ENCODE measurements at places on chromosomes 3 and 15.
A peak's percentile ranks its signal among the peaks of the same experiment; 100 is the strongest.

DNA sequence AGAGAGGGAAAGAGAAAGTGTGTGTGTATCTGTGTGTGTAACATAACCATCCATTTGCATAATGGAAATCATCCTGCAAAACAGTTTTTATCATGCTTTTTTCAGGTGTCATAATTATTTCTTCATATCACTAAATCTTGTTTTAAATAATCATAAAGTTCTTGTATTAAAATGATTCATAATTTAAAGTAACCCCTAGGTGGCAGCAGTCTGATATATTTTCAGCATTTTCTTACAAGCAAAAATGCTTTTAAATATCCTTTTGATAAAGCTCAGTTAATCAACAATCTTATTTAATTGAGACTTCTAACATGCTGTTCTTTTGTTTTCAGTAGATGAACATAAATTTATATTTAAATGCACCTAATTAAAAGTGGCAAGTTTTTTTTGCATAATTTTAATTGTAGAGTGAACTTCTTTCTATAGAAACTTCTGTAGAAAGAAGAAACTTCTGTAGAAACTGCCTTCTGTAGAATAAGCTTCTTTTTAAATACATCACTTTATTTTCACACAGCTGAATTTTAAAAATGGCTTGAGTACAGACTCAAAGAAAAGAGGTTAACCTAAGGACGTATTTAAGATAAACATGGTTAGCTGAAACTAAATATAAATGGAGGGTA lies 72.5 kb downstream of the OPA1 start:
- DNase-seq: no peak

DNA sequence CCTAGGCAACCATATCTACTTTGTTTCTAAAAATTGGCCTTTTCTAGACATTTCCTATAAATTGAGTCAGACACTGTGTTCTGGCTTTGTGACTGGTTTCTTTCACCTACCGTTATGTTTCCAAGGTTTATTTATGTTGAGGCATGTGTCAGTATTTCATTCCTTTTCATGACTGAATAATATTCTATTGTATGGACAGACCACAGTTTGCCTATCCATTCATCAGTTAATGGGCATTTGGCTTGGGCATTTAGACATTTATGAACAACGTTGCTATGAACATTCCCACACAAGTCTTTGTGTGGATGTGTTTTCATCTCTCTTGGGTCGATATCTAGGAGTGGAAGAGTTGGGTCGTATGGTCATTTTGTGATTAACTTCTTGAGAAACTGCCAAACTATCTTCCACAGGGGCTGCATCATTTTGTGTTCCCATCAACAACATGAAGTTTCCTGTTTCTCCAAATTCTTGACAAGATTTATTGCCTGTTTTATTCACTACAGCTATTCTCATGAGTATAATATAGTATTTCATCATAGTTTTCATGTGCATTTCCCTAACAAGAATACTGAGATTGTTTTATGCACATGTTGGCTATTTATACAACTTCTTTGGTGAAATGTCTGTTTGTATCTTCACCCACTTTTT lies 3.5 kb upstream of the EFCC1 start:
- DNase-seq: no peak

GRCh38 chr15:67061811-67062368 lies 3.5 kb upstream of the SMAD3 start:
- DNase-seq: no peak

GRCh38 chr3:133992951-133993620 lies 36.6 kb downstream of the SLCO2A1 start:
- no peak for DNase-seq

- no peak for DNase-seq
Observed at GRCh38 chr3:132255041-132255745, 62.0 kb upstream of the ACP3 start.

DNA sequence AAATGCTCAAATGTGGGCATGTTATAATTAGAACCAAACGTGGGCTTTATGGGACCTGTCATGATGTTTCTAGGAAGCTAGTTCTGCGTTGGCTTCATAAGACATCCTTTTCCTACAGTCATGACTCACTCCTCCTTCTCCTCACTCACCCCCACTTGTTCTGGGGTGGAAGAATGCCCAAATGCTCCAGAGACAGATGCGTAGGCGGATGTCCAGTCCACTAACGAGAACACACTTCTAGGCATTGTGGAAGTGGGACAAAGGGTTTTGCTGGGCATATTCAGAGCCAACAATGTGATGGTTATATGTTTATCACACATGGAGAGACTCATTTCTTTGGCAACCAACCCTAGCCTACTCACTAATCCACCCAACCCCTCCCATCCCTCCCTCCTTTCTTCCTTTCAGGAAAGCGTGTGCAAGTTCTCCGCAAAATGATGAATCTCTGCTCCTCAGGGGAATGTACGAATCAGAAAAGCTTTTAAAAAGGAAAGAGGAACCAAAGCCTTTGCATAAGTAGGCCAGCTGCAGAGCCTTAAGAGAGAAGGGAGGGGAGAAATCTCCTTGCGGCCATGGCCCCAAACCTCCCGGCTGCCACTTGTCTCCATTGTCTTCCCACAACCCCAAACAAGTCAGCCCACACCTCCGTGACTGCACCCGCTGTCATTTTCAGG lies 123.0 kb upstream of the SPRED1 start:
- no peak for DNase-seq

GRCh38 chr3:175988401-175988800 lies 1129.3 kb downstream of the NAALADL2 start:
- no peak for DNase-seq

GRCh38 chr15:69090197-69090948 lies 70.1 kb upstream of the GLCE start:
- DNase-seq: no peak

DNA sequence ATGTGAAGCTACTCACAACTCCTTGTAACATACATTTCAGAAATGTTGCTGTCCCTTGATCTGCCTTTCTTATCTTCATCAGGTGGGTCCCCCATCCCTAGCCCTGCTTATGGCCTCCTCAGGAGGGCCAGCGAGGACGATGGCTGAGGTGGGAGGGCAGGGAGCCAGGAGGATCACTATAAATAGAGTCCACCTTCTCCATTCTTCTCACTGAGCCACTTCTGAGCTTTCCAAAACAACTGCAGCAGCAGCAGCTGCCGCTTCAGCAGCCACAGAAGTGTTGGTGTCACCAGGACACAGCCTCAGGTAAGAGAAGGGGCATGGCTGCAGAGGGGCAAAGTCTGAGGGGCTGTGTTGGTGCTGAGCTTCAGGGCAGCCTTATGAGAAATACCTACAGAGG lies 53.5 kb downstream of the ANAPC13 start:
- no peak for DNase-seq

DNA sequence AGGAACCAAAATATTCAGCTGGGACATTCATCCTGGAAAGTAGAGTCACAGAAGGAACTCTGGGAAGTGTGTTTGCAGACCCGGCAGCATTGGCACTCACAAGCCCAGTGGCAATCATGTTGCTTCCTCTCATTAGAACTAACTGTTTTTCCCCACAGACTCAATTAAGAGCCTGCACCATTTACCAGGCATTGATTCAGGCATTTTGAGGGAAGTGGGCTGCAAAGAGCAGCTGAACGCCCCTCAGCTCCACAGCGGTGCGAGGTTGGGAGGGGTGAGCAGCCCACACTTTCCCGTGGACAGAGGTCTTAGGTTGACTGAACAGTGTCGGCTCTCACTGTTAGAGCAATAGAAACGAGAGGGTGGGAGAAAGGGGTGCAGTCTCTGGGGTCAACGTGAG lies 143.8 kb downstream of the STT3B start:
- DNase-seq: no peak

GRCh38 chr3:178088963-178089362 lies 447.3 kb upstream of the KCNMB2 start:
- DNase-seq: no peak

GRCh38 chr15:101120473-101120872 lies 131.4 kb downstream of the CHSY1 start:
- no peak for DNase-seq

GRCh38 chr3:99579246-99579645 lies 59.1 kb upstream of the COL8A1 start:
- DNase-seq: no peak

DNA sequence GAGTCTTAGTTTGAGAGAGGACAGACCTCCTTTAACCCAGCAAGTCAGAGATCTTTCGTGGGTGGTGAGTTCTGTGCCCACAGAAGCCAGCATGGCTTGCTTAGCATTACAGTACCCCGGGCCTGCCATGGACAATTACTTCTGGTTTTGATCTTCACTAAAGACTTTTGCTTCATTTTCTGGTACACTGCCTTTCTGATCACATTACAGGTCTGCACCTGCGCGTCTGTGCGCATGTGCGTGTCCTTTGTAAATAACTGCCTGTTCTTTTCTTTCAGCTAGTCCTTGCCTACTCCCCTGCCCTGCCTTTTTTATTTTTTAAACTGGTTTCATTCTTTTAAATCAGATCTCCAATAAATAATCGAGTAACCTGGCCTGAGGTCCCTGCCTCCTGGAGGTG lies 57.1 kb upstream of the CMTM8 start:
- DNase-seq: no peak

DNA sequence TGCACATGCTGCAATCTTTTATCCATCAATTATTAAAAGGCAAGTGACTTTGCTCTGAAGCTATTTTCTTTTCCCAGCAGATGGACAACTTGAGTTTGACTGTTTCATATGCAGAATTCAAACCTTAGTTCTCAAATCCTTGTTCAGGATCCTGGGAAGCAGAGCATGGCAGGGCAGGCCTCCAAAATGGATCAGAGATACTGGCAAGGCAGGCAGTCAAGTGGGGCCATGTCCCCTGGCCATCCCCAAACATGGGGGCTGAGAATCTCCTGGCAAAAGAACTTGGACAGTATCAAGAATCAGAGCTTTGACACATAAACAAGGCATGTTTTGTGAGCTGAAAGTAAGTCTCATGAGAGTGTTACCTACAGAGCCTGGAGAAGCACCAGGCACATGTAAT lies 122.9 kb upstream of the CTNNB1 start:
- no peak for DNase-seq

GRCh38 chr15:68383161-68384074 lies 48.5 kb downstream of the ITGA11 start:
- peak; percentile 14 for DNase-seq

- DNase-seq: no peak
Observed at GRCh38 chr3:126888186-126888760, 94.6 kb upstream of the PLXNA1 start.

DNA sequence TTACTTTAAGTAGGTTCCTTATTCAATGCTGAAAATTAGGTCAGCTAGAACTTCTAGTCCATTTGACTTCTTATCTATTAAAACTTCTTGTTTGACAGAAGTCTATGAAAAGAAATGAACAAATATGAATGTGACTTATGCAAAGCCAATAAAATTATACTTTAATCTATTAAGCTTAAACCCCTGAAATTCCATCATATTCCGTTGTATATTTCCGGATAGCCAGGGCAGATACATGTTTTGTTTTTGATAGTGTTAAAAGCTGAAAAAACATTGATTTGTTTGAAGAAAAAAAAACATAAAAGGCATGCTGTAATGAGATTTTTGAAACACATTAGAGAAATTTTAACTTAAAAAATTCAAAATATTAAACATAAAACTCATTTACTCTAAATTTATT lies 667.2 kb upstream of the NAALADL2 start:
- DNase-seq: no peak

DNA sequence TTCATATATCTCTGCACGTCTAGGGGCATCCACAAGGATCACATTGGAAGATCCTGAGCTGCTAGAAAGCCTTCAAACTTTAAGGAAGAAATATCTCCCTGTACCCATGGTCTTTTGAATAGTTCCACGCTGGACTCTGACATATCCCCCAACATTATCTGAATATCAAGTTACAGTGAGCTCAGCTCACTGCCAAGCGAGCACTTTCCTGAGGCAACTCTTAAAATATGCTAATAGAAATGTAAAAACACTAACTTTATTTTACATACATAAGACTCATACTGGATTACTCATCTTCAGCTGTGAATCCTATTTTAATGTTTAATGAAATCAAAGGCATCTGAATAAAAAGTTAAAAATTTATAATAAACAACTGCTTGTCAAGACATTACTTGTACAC lies 420.2 kb upstream of the CCDC54 start:
- DNase-seq: no peak

DNA sequence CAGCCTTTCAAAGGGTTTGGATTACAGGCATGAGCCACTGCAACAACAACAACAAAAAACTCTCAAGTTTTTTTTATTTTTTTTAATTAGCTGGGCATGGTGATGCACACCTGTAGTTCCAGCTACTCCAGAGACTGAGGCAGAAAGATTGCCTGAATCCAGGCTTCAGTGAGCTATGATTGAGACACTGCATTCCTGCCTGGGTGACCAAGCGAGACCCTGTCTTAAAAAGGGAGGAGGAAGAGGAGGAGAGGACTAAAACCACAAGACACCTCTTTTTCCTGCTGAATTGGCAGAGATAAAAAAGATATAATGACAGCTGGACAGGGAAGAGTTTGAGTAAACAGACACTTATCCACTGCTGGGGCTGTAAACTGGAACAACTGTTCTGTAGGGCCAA lies 22.7 kb upstream of the CHRNB4 start:
- no peak for DNase-seq
